Natural killer cell (primary cell): ENCODE measurements at places on chromosomes 12 and 14. TPM values are rescaled to one million over a fixed set of nuclear protein-coding genes. Genes with fewer than 3 reads are reported as not detected.

Gene DEPDC4
- not detected for total RNA-seq

Gene POTEM
- not detected for total RNA-seq

Gene KRT77
- total RNA-seq, result not detected

Gene SMIM10L1
- total RNA-seq, result 8.6 TPM

Gene SLC25A21
- total RNA-seq, result not detected

Gene VAMP1
- 83.8 TPM for total RNA-seq

- DNase-seq, result no peak
These were observed 57.8 kb downstream of the GPR135 start for GRCh38 chr14:59407246-59408010.

DNA sequence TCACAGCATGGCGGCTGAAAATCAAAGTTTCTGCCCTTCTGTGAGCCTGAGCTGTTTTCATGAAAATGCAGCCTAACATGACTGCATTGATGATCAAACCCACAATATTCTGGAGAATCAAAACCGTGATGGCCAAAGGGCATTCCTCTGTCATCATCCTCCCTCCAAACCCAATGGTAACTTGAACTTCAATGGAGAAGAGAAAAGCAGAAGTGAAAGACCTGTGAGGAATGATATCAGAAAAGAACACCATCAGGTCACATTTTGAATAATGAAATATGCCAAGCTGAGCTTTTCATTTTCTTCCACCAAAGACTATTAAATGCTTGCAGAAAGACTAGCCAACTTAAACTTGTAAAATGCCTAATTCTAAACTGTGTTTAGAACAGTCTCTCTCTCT lies 8.1 kb downstream of the KCNJ8 start:
- no peak for DNase-seq

DNA sequence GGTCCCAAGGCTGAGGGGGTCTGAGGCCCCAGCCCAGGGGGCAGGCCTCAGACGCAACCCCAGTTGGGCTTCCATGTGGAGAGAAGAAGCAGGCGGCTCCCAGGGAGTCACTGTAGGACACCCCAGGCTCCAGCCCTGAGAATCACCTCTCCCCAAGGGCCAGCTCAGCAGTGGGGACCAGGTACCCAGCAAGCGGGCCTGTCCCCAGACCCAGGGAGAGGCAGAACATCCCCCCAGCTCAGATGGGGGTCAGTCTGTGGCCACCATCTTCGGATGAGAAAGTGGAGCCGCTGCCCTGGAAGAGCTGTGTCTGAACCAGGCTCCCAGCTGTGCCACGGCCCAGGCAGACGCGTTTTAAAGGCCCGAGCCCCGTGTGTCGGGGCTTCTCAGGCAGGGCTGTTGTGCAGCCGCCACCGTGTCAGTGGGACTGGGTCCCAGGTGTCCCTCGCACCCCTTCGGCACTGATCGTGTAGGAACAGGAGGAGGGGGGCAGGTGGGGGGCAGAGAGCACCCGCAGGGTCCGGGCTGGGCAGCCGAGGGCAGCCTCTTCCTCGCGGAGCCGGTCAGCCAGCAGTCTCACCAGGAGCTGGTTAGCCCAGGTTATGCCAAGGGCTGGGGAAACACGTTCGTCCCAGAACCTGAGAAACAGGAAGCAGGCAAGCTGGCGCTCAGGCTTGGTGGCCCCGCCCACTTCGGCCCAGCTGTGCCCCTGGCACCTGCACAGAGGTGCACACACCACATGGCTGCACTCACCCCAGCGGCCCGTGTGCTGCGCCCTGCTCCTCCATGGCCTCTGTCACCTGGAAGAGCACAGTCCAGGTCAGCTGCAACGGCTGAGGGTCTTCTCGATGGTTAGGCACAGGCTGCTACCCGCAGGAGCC lies 16.6 kb downstream of the XRCC3 start:
- DNase-seq, result no peak

GRCh38 chr12:104517880-104518279 lies 61.1 kb downstream of the CHST11 start:
- DNase-seq, result no peak
